ENCODE measurements at places on chromosomes 7 and 10.

- ATAC-seq: no peak
Measured at GRCh38 chr10:88866454-88866853, 13.6 kb upstream of the STAMBPL1 start.

- no peak for ATAC-seq
Measured at GRCh38 chr7:96359876-96360275, 38.0 kb upstream of the SLC25A13 start.

GRCh38 chr10:130545697-130546096, 409.5 kb downstream of the GLRX3 start:
- ATAC-seq: no peak

DNA sequence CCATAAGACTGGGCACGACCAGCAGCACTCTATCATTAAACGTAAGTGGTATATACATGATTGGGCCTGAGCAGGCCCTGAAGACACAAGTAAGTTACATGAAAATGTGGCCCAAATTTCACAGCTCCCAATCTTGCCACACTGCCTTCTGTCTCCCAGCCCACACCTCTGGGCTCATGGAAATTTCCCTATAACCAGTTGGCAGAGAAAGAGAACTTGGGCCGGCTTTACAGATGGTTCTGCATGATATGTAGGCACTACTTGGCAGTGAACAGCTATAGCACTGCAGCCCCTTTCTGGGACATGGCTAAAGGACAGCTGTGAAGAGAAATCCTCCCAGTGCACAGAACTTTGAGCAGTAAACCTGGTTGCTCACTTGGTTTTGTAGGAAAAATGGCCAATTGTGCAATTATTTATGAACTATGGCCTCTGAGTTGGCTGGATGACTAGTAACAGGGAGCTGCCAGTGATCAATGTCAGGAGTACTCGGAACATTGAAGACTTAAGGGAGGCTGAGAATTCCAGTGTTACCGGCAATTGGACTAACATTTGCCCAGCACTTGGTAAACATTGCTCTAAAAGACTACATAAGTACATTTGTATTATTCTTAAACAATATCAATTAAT, 1006.6 kb upstream of the LRRN3 start:
- no peak for ATAC-seq

DNA sequence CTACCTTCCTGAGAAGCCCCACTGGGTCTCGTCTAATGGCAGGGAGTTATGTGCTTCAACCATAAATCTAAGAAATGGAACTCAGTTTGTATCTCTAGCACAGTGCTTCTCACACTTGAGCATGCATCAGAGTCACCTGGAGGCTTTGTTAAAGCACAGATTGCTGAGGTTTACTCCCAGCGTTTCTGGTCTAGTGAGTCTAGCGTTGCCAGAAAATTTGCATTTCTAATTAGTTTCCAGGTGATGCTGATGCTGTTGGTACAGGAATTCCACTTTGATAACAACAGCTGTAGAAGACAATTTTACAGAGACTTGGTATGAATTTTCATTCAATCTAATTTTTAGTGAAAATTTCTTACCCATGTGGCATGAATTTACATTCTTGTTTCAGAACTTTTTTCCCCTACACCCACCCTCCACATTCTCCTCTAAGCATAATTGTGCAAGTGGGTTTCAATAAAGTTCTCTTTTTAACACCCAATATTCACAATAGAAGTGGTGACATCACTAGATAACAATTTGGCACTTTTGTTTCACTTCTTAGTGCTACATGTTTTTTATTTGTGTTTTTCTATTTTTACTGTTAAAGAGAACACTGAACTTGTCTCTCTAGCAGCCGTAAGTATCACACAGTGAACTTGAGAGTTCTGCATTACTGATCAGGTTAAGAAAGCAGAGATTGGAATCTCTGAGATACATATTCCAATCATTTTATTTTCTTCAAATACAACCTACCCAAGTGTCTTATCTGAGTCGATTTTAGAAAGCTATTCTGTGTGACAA, 48.4 kb upstream of the BET1 start:
- ATAC-seq: no peak

GRCh38 chr7:28725045-28725642, 233.0 kb downstream of the TRIL start:
- no peak for ATAC-seq

DNA sequence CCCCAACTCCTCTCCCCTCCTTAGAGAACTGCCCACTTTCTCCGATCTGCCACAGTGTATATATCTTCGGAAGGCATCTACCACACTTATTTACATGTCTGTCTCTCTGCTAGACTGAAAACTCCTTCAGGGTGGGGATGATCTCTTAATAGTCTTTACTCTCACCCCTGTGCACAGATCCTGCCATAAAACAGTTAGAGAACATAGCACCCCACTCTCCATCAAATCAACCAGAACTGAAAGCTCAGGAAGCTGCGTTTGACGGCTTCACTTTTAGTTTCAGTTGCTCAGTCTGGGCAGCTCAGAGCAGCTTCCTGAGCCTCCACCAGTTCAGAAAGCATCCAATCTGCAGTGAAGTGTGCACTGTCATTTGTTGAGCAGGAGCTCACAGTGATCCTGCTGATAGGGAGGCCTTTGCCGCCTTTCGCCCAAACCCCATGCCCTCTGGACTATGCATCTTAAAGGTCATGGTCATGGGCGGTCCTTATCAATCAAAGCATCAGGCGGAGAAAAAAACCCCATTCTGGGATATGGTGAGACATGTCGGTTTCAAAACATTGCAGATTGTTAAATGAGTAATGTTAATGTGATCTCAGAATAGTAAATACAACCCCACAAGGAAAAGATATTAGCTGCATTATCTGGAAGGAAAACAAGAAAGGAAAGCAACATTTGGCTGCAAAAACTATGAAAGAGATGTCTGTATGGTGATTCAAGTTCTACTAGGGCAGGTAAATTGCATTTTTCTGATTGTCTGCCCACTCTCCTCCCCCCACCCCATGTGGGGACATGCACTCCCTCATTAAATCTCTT, 167.1 kb upstream of the ADO start:
- peak; percentile 71 for ATAC-seq

- peak; percentile 96 for ATAC-seq
Measured at GRCh38 chr7:77331938-77332695, 84.0 kb downstream of the GSAP start.

DNA sequence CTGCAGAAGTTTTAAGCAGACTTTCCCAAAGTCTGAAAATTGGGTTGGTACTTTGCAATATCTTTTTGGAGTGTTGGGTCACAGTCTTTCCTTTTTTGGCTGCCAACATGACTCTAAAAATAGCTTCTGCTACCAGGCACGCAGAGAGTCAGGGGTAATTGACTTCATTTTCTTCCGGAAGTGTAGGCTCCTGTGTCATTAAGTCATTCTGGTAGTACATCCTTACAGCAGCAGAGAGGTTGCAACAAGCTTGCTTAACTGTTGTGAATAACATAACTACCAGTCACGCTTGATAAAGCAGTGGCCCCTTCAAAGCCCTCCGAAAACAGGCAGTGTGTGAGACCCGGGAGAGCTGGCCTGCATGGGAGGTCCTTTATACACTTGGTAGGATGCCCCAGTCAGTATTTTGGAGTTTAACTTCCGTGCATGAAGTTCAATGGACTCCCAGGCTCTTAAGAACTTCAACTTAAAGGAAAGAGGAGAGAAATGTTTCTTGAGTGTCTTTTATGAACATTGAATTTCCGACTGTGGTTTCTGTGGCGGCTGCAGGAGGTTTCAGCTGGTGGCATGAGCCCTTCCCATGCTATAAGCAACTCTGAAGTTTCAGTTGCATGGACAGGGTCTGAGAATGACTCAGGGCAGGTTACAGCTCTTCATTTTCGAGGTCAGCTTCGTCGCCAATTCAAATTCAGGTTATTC, 310.7 kb downstream of the GALNT17 start:
- ATAC-seq: no peak

DNA sequence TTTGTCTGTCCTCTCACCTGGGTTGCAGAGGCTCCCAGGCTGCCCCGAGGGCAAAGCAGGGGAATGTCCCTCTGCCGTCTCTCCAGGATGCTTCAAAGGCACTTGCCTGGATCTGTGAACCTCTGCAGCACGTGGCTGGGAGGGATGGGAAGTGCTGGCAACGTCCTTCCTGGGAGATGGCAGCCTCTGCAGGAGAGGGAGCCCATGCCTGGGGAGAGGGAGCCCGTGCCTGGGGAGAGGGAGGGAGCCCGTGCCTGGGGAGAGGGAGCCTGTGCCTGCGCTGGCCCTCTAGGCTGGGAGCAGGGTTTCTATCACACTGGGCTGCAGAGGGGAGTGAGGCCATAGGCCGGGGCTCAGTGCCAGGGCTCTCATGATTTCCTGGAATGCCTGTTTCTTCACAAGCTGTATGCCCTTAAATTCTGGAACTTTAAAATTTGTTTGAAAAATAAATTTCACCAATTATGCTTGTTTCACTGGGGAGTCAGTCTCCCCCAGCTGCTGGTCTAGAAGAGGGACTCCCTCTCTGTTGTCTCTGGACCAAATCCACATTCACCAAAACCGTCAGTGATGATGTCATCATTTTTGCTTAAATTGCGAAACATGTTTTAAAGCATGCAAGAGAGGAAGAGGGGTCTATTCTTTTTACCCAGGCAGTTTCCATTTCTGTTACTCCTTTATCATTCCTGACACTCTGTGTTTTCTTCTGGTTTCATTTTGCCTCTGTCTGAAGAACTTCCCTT, 135.7 kb downstream of the DNAJB6 start:
- ATAC-seq: no peak

DNA sequence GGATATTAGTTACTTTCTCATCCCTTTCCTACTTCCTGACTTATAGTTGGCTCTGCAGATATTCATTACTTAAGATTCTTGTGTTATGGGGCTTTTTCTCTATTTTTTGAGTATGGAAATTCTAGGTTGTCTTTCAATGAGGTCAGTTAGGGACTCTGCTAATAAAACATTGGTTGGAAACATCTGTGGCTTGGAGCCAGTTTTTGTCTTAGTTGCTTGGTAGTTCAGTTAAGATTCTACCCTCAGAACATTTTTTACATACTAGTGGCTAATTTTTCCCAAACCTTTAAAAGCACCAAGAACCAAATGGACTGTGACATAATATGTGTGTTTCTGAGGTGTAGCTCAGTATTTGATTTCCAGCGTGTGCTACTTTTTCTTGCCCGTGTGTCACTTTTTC, 305.6 kb upstream of the FZD1 start:
- peak; percentile 87 for ATAC-seq

DNA sequence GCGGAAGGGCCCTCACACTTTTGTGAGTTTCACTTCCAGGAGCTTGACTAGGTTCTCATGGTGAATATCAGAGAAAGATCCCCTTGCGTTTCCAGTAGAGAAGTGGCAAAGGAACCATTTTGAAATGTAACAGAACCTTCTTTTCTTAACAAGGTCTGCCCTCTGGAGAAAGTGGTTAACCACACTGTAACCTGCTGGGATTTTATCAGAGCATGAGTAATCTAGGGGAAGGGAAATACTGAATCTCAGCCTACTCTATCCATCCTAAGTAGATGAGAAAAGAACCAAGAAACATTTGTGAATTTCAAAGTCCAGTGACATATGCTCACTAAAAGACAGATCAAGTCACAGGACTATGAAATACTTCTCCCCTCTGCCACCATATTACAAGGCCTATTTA, 235.5 kb downstream of the ZEB1 start:
- ATAC-seq: no peak

GRCh38 chr10:78619115-78619851, 449.5 kb upstream of the ZMIZ1 start:
- ATAC-seq: no peak

GRCh38 chr10:50369931-50370330, 118.6 kb upstream of the ASAH2 start:
- no peak for ATAC-seq

DNA sequence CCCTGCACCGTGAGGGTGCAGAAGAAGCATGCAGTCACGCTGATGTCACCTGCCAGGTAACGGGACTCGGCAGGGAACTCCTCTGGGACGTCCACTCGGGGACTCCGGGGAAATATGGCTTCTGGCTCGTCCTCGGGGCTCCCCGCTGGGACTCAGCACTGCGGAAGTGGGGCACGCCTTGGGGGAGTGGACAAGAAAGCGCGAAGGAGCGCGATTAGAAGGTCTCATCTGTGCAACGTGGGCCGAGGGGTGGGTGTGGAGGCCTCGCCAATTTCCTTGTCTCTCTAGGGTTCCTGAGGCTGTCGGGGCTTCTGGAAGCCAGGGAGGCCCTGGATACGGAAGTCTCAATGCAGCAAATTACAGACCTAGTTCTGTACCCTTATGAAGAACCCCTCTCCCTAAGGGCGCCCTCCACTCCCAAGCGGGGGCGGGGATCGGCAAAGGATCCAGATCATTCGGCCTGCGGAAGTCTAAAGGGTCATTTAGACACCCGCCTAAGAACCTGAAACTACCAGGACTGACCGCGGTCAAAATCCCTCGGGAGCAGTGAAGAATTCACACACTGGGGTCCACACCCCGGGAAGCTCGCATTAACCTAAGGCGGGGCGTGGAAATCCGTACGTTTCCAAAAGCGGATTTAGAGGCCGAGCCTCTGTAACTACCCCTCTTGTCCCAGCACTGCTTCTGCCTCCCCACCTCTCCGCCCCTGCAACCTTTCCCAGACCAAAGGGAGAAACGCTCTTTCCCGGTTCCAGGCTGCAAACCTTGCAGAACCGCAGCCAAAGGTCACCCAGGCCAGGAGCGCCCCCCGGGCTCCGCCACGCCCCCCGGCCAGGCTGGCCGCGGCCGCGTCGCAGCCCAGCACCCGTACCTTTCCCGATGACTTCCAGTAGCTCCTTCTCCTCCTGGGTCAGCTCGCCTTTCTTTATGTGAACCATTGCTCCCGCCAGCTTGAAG, 640 bp downstream of the ANKMY2 start:
- ATAC-seq: peak; percentile 54

GRCh38 chr10:48456361-48456804, 148.5 kb downstream of the ARHGAP22 start:
- ATAC-seq: peak; percentile 10

GRCh38 chr10:100864036-100864885, 48.5 kb upstream of the SLF2 start:
- ATAC-seq: no peak

GRCh38 chr7:87886875-87887274, 10.6 kb downstream of the DBF4 start:
- ATAC-seq: peak; percentile 65

- ATAC-seq: no peak
Measured at GRCh38 chr7:92832534-92833023, 3.8 kb downstream of the CDK6 start.

GRCh38 chr7:8388257-8388625, 45.2 kb upstream of the NXPH1 start:
- no peak for ATAC-seq

GRCh38 chr10:11205030-11205772, 187.5 kb downstream of the CELF2 start:
- no peak for ATAC-seq
